ENCODE measurements at places on chromosomes 11 and 22.
A peak's percentile ranks its signal among the peaks of the same experiment; 100 is the strongest.

- DNase-seq, result no peak
Measured at GRCh38 chr11:73439002-73439843, 63.0 kb downstream of the RELT start.

DNA sequence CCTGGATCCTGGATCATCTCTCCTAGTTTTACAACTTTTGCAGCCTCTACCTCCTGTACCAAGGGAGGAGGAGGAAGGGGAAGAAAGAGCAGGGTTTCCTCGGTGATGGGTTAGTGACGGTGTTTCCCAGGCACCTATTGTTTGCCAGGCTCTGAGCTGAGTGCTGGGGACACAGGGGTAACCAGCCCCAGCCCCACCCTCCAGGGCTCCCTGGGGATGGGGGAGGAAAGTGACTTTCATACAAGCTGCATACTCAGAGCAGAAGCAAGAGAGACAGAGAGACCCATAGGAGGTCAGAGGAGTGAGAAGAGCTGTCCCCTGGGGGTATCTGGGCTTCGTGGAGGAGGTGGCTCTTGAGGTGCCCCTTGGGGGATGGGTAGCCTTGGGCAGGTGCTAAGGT is 89.4 kb upstream of the THY1 start:
- DNase-seq, result no peak

DNA sequence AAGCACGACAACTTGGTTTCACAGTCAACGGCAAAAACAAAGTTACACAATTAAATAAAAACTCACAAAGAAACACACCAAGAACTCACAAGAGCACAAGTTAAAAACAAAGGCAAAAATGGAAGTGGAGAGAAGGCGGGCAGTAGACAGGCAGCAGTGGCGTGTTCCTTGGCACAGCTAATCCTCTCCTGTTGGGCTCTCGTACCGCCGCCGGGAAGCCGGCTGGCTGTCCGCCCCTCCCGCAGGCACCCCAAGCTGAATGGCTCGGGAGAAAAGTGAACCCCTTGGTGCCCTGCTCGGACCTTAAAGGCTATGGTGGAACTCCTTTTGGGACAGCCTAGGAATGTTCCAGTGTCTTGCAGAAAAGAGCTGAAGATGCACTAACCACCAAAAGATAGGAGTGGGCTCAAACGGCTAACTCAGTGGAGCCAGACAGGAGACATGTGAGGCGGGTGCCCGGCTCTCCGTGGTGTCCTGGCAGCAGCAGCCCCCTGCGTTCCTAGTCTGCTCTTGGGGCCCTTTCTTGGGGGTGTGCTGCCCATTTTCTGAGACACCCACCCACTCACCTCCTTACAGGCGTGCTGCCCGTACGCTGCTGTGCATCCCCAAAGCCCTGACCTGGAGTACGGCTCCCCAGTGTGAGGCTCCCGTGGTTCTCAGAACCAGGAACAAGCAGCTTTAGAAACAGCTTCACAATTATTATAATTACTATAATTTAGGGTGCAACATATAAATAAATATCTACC is 86.1 kb upstream of the BID start:
- no peak for DNase-seq

- no peak for DNase-seq
Measured at GRCh38 chr11:44351006-44351660, 41.2 kb upstream of the ALX4 start.

GRCh38 chr11:65934014-65934413 is 11.3 kb upstream of the TSGA10IP start:
- DNase-seq, result no peak

GRCh38 chr22:38122616-38123015 is 12.1 kb upstream of the BAIAP2L2 start:
- DNase-seq, result no peak

GRCh38 chr22:31800065-31800464 is 46.2 kb downstream of the DEPDC5 start:
- no peak for DNase-seq

- no peak for DNase-seq
Measured at GRCh38 chr11:25734591-25735211, 597.2 kb upstream of the ANO3 start.

- DNase-seq, result no peak
Measured at GRCh38 chr22:20589614-20590476, 82.4 kb downstream of the MED15 start.

DNA sequence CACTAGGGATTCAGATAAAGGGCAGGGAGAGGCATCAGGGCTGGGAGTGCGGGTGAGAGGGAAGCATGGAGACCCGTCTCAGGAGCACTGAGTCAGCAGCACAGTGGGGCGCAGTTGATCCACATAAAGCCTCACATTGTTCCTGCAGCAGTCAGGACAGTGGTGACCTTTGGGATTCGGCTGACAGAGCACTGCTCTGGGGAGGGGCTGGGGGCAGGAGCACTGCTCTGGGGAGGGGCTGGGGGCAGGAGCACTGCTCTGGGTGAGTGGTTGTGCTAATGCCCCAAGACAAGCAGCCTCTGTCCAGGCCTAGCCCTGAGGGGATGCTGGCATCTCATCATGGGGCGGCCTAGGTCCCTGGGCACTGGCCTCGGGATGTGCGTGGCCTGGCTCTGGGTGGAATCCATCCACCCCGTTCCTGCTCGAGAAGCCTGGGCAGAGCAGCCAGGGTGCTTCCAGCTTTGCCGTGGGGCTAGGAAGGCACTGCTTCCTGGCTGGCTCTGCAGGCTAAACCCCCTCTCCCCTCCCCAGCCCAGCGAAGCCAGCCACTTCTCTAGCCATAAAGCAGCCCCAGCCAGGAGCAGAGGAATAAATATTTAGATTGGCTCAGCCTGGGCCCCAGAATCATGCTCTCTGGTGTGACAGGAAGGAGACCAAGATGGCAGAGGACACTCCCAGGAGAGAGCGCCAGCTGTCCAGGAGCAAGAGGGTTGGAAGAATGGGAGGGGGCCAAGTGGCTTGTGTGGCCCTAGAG is 7.3 kb downstream of the OAF start:
- DNase-seq, result peak; percentile 79

- DNase-seq, result no peak
Measured at GRCh38 chr22:36769541-36770512, 6.1 kb downstream of the IFT27 start.

DNA sequence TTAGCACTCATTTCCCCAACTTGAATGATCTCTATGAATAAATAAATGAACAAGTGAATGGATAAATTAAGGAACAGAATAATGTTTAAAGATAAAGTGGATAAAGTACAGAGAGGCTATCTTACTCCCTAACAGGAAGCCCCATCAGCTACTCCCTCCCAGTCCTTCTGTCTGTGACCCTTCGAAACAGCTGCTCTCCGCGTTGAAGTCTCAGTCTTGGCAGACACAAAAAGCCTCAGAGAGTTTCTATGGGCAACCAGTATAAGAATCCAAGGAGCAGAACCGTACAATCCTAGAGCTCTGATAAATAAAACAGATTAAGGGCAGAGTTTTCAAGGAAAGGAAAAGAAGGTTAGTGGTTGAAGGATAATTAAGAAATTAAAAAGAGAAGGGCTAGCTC is 35.0 kb downstream of the GUCY1A2 start:
- DNase-seq, result no peak

DNA sequence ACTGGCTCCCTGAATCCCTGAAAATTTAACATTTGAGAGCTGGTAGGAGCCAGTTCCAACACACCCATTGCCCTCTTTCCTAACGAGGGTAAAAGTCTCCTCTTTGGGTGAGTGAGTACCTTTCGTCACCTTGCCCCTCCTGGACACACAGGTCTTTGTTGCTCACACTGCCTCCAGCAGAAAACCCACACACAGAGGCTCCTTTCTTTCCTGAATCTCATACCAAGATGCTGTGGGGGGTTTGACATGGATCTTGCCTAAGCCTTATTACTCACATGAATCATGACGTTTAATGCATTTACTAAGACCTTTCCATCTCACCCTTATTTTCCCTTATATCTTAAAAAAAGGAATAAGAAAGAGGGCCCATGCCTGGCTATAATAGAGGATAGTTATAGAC is 53.0 kb downstream of the PARVA start:
- no peak for DNase-seq

DNA sequence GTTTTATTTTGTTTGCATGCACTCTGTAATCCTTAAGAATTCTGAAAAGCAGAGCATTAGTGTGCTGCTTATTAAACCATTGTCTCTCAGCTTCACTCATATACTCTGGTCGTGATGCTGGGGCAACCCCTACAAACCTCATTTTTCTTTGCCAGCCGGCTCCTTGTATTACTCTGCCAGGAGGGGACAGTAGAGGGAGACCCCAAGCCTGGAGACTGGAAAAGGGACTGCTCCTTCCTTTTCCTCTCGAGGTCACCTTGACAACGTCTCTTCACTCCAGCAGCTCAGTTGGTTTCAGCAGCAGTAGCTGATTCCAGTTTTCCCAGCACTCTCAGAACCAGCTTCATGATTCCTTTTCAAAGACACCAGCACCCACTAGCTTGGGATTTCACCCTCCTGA is 2.8 kb upstream of the JHY start:
- DNase-seq, result no peak

DNA sequence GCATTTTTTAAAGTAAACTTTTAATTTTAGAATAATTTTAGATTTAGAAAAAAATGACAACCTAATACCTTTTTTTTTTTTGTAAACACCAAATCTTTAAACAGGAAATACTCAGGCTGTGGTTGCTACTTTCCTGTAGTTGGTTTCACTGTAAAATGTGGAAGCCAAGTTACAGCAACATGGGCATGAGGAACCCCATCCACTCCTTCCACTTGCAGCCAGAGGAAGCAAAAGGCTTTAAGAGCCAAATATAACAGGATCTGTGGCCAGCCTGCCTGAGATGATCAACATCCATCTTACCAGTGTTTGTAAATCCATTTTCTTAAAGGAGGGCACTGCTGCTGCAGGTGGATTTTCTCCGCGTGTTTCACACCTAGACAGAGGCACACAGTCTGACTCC is 66.2 kb downstream of the TNRC6B start:
- no peak for DNase-seq

DNA sequence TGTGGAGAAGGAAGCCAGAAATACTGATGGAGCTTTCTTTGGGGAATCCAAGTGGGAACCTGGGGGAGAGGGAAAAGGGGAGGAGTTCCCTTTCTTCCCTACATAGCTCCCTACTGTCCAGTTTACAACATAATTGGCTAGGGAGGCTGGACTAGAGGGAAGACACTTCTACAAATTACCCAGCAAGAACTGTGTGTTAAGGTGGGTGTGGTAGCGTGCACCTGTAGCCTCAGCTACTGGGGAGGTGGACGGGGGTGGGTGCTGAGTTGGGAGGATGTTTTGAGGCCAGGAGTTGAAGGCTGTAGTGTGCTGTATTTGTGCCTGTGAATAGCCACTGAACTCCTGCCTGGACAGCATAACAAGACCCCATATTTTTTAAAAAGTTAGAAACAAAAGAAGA is 74.0 kb downstream of the NAV2 start:
- DNase-seq, result no peak

DNA sequence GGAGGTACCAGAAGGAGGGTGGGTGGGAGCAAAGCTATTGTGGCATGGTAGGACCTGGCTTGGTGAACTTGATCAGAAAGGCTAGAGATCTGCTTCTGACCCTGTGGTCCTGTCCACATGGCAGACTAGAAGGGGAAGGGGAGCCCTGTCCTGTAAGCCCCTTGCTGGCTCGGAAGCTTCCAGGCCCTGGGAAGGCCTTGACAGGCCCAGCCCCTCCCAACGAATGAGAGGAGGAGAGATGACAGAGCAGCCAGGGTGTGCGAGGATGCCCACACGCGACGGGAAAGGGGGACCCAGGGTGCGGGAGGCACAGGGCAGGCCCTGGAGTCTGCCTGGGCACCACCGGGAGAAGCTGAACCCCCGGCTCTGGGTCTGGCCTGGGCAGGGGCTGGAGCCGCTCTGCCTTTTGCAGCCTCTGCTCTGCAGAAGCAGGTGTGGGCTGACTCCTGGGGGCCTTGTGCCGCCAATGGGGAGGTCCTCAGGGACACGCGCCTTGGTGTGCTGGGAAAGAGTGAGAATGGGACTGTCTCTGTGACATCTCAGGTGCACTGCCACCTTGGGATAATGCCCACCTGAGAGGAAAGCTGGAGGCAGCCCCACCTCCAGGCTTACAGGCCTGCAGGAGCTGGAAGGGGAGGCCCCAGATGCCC is 1447.5 kb downstream of the BRD1 start:
- DNase-seq, result no peak

DNA sequence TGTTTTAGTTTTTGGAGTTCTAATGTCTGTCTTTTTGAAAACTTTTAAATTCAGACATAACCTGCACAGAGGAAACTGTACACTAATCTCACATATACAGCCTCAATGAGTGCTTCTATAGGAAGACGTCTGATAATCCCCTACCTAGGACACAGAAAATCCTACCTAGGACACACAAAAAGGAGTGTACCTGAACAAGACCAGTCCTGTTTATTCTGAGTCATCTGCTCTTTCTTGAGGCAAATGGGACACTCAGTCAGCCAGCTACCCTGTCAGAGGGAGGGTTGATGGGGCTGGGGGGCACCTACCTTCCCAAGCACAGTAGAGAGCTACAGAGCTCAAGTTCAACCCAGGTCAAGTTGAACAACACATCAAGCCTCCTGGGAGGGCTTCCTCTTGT is 346.6 kb upstream of the NCAM1 start:
- no peak for DNase-seq

DNA sequence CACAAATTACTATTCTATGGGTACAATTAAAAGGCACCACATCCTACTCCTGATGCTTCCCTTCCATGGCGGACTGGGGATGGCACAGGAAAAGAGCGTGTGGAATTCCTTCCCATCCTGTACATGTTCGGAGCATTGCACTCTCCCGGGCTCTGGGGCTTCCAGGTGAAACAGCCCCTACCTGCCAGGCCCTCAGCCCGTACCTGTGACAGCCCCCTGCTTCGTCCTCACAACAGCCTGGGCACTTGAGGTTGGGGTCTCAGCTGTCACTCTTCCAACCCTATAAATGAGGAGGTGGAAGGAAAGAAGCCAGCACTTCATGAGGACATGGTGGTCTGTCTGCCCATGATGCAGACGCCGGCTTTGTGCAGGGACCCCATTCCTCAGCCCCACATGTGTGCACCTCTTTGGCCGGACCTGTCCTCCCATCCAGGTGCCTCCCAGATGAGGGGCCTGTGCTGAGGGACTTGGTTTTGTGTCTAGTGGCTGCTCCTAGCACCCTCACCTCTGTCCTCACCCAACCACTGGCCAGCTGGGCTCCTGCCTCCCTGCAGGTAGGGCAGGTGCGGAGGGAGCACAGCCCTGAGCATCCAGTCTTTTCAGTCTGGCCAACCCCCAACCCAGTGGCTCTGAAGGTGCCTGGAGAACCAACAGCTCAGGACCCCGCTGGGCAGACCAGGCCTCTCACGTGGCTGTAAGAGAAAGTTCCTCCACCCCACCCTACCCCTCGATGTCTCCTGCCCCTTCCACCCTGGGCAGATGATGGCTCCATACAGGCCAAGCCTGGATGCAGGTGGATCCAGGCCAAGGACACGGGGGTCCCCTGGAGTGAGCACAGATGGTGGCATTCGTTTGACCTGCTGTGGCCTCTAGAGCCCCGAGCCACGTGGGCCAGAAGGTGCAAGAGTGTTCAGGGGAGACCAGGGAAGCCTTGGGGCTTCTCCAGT is 23.4 kb upstream of the WNT7B start:
- no peak for DNase-seq

- no peak for DNase-seq
Measured at GRCh38 chr22:25750569-25751173, 8.7 kb downstream of the MYO18B start.

- no peak for DNase-seq
Measured at GRCh38 chr11:123406441-123407129, 23.5 kb upstream of the GRAMD1B start.
